ENCODE measurements at places on chromosomes 16 and 17. TPM values are rescaled to one million over a fixed set of nuclear protein-coding genes. Genes with fewer than 3 reads are reported as not detected.

The PRR35 gene
- not detected for total RNA-seq

The OR3A3 gene
- not detected for total RNA-seq

The MGAT5B gene
- 4.4 TPM for total RNA-seq

The JPT2 gene
- total RNA-seq: 113 TPM

The MYH2 gene
- total RNA-seq: not detected

The PRRT2 gene
- total RNA-seq: 4.0 TPM

The RAMP2 gene
- not detected for total RNA-seq

The GUCY2D gene
- 1.4 TPM for total RNA-seq

The AHSP gene
- not detected for total RNA-seq

The PLXDC1 gene
- 1.8 TPM for total RNA-seq

The RTN4RL1 gene
- total RNA-seq: 3.7 TPM

The LGALS9 gene
- total RNA-seq: 1.9 TPM

DNA sequence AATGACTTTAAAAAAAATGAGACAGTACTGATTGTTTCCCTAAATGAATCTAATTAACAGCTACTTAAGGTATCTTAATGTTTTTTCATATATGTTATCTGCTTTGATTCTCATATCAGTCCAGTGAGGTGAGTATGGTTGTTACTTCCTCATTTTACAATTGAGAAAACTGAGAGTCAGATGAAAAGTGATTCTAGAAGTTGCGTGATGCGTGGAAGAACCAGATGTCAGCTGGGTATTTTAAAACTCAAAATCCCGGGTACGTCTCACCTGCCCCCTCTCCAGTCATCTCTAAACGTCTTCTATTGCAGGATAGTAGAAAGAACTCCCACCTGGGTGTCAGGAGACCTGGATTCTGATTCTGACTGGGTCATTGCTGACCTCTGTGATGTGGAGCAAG, 89.2 kb downstream of the MAP2K6 start:
- no peak for DNase-seq

DNA sequence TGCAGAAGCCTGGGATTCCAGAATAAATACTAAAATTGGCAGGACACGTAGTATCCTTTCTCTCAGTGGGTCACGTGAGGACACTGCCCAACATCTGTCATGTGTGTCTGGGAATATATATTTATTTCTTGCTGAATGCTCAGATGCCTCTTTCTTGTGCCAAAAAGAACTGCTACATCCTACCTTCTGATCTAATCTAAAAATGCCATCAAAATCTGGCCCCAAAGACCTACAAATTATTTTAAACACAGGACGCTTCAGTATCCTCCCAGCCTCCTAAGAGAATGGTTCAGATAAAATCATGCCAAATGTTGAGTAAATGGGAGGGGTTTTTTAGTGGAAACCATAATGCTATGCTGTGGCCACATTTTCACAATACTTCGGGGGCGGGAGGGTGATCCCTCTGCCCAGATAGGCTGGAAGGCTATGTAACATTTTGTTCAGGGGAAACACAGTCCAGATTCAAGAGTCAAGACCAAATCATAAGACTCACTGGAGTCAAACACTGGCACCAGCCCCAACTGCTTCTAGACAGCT, 22.9 kb upstream of the CORO6 start:
- no peak for DNase-seq

DNA sequence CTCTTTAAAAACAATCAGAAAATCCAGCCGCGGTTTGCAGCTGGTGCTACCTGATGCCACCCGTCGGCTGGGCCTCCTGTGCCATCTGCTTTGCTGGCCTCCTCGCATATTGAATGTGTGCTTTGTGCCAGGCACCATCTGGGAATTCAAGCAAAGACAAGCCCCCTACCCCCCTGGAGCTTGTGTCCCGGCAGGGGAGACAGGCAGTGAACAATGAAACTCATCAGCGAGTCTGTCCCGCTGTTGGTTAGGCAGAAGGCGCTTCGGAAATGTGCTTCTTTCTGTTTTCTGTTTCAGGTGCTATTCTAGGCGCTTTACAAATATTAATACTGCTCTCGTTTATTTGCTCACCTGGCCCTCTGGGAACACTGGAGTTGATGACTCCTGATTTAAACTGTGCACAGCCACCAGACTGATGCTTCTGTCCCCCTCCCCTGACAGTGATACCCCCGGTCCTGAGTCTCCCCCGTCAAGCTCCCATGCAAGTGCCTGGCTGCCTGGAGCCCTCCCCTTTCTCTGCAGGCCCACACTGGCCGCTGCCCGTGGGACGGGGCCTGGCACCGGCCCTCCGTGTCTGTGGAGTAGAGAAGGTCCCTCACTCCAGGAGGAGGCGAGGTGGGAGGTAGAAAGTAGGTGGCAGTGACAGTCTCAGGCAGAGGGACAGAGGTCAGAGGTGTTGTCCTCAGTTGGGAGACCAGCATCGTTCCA, 126.1 kb upstream of the PLCG2 start:
- no peak for DNase-seq

DNA sequence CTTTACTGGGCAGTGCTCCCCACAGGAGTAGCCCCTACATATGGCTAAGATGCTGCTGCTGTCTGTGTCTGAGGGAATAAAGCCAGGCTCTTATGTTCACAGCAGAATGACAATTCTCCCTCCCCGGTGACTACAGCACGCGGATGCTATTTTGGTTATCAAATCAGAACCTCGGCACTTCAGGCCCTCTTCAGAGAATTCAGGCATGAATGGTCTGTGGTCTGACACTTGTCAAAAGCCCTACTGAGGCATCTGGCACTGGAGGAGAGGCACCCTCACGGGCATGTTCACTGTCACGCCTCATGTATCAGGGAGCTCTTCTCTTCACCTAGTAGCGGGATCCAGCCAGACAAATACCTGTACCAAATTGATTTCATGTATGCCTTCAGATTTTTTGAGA, 30.4 kb downstream of the KIAA0513 start:
- DNase-seq: no peak

GRCh38 chr17:60526726-60527125, 684 bp upstream of the APPBP2 start:
- DNase-seq: no peak

DNA sequence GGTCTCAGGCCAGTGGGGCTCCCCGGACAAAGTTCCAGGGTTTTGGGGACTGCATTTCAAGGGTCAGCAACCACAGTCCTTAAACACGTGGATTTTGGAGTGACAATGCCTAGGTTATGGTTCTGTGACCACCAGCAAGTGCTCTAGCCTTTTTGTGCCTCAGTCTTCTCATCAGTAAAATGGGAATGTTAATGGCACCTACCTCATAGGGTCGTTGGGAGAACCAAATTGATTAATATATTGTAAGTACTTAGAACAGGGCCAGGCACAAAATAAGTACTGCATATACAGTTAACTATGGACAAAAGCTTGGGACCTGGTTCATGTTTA, 13.8 kb downstream of the IL4R start:
- no peak for DNase-seq

- DNase-seq: no peak
Observed at GRCh38 chr16:55663765-55664677, 8.2 kb downstream of the SLC6A2 start.

- DNase-seq: no peak
Observed at GRCh38 chr17:22507823-22508222, 815.5 kb downstream of the KCNJ18 start.

DNA sequence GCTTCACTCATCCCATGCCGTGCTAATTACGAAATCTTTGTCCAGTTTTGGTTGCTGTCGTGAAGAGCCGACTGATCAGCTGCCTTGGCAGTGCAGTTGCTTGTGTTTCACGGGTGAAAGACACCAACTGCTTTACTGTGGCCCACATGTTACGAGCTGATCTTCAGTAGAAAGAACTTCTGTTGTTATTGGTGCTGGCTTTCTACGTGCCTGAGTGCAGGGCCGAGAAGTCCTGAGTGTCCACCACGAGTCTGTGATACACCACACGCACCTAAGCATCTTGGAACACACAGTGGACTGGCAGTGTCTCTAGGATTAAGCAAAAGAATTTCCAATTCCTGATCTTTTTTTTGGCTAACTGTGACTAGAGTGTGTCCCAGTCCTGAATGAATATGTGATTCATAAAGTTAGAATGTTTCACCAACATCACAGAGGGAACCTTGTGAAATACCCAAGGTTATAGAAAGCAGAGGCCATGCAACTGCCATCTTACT, 70.4 kb upstream of the CLEC18A start:
- DNase-seq: no peak

DNA sequence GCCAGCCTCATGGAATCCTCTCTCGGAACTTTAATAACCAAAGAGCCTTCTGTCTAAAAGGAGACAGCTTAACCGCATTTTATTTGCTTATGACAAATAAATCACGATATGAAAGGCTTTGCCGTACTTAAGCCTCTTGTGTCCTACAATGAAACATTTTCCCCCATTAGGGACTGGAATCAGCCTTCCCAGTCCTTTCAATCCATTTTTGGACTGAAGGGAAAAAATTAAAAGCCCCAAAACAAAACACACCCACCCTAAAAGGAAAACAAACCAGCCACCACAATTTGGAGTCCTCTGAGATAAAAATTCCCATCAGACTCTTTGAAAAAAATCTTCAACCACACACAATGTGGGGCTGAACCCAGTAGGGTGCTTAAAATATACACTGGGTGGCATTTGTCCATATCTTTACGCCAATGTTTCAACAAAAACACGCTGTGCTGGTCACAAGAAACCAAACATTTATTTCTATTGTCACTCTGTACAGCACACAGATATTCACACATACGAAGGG, 3.0 kb downstream of the HOXB4 start:
- no peak for DNase-seq

GRCh38 chr16:15640966-15641365, 2.0 kb downstream of the MARF1 start:
- DNase-seq: no peak

DNA sequence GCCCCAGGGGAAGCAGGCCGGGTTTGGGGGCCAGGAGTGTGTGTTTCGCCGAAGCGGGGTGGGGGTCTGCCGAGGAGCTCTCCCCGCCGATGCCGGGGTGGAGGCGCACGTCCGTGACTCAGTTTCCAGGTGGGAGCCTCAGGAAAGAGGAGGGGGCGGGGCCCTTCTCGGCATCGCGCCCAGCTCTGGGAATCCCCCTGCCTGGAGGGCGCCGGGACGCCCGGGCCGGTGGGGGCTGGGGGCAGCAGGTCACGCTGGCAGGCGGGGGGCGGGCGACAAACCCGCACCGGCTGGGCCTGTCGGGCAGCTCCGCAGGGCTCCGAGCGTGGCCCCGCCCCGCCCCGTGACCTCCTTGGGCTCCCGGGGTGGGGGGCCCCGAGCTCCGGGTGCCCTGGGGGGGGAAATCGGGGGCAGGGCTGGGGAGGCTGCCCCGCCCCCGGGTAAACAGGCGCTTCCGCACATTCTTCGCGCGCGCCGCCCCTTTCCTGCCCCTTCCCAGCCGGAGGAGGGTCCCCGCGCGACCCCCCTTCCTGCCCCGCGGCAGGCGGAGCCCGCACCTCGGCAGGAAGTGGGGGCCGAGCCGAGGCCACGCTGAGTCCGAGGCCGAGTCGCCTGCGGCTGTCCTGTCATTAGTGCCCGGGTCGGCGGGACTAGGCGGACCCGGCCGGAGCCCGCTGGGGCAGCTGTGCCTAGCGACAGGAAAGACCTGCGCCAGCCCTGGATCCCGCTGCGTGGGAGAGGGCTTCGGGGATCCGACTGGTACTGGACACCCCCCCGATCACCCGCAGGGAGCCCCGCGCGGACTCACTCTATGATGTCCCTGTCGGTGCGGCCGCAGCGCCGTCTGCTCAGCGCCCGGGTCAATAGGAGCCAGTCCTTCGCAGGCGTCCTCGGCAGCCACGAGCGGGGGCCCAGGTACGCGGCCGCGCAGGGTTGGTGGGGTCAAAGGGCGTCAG, 9.3 kb downstream of the RIPOR1 start:
- no peak for DNase-seq

GRCh38 chr16:57984443-57985203, 13.7 kb upstream of the CNGB1 start:
- no peak for DNase-seq

GRCh38 chr16:56196381-56196780, 5.1 kb downstream of the GNAO1 start:
- DNase-seq: no peak

Data from HCT116 (cell line).